ENCODE measurements at places on chromosomes 6 and 20.

DNA sequence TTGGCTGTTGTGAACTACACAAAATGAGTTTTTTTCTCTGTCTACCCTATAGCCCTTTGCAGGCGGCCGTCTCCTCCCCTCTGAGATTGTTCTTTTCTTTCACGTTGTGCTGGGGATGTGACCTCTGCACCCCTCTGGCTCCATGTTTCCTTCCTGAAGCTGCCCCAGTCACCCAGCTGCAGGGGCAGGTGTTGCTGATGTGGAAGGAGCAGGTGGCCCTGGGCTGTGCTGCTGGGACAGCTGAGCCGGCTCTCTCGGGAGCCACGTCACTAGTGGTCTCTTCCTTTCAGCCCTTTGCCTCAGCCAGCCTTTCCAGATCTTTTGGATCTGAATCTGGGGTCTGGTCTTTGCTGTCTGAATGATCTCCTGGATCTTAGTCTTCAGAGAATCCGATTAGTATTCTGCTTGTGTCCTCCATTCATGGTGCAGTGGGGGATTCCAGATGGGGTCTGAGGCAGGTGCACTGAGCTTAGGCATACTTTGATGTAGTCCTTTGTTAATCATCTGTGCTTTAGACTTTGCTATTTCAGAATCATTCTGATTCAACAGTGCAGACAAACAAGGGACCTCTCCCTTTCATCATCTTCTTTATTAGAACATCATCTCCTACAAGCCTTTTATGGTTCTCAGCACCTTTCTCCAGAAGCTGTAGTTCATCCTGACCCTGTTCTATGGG, 31.4 kb downstream of the TMEM181 start:
- no peak for DNase-seq

DNA sequence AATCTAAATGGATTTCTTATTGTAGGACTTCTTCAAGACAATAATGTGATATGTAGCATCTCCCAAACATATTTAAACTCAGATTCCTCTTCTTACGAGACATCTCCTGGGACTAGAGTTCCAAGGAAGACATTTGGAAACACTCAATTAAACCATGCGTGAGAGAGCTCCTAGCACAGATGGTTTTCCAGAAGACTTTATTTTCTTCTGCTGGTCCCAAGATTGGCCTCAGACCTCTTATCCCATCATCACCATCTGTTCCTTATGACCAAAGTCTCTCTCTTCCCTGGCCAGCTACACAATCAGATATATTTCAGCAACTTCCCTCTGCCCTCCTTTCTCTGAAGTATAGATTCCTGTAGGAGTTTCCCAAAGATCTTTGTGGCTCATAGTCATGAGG, 93.2 kb upstream of the JARID2 start:
- DNase-seq = no peak

- no peak for DNase-seq
Measured at GRCh38 chr20:18922898-18923297, 109.3 kb downstream of the SCP2D1 start.

GRCh38 chr6:134814076-134814695, 135.7 kb downstream of the ALDH8A1 start:
- DNase-seq = peak; percentile 19

DNA sequence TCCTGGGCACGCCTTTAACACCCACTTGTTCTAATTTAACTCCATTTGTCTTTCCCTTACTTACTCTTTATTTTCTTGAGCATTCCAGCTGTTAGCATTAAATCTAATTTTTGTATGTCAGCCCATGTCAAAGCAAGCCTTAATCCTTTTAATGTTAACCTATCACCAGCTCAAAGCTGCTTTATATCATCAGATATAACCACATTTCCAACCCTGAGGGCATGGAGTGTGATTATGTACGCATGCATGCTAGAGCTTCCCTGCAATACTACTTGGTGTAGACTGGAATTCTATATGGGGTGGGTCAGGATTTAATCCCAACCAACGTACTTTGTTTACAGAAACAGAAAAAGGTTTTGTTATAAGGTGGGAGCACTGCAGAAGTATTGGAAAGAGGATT, 139.4 kb upstream of the HMGN3 start:
- DNase-seq = no peak

- DNase-seq = no peak
Measured at GRCh38 chr20:38205001-38205400, 39.9 kb upstream of the TGM2 start.

DNA sequence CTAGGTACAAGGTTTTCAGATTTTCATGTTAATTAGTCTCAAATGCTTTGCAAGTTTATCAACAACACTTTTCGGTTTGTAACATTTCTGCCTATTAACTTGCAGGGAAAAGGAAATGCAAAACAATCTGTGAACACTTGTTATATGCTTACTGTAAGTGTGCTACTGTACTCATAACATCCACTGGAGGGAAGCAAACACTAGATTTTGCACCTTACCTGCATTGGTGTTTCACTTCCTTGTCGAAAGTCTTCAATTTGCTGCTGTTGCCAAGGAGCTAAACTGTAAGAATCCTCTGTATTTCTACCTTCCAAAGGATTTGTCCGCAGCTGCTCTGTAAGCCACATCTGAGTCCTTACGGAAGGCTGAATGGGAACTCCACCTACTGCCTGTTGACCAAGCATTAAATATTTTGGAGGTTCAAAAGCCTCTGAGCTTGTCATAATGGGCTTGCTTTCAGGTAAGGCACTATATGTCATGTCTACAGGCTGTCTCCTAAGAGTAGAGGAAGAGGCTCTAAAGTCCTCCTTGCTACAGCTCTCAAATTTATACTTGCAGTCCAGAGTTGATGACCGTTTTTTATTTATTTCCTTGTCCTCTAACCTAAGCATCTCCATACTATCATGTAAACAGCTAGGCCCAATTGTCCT, 17.3 kb downstream of the PLN start:
- peak; percentile 69 for DNase-seq

DNA sequence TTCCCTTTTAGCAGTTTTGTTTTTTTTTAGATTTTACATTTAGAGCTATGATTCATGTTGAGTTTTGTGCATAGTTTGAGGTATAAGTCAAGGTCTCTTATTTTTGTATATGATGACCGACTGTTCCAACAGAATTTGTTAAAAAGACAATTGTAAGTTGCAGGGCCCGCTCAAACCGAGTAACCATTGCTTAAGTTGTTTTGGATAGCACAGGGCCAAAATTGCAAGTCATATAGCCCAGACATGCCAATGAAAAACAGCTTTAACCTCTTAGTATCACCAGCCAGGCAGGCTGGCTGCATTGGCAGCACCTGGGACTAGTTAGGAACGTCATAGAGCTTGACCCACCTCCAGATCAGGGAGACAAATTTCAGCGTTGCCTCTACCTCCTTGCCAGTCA, 47.3 kb downstream of the PFDN4 start:
- DNase-seq = no peak

- no peak for DNase-seq
Measured at GRCh38 chr6:2875359-2876191, 27.5 kb downstream of the SERPINB9 start.

GRCh38 chr6:37503309-37503965, 3.7 kb upstream of the CCDC167 start:
- DNase-seq = no peak

DNA sequence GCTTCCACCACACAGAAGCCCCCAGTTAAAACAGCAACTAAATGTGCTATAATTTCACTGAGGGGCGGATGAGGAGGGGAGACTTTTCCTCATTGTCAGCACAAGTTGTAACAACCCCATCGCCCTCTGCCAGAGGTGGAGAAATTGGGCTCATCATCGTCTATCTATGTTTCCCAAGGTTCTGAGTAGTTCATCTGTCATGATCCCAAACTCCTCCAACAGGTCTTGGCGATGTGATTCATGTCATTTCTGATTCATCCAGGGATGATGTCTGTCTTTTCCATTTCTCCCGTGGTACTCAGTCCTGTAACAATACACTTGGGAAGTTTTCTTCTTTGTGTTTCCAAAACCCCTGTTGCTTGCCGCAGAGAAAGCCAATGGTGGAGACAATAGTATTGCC, 51.0 kb downstream of the TFAP2A start:
- no peak for DNase-seq

GRCh38 chr6:81476881-81477280, 275.6 kb downstream of the TENT5A start:
- DNase-seq = no peak

GRCh38 chr20:31274441-31274840, 17.0 kb downstream of the DEFB115 start:
- DNase-seq = no peak

- DNase-seq = no peak
Measured at GRCh38 chr20:59221707-59222252, 58.2 kb downstream of the ZNF831 start.

DNA sequence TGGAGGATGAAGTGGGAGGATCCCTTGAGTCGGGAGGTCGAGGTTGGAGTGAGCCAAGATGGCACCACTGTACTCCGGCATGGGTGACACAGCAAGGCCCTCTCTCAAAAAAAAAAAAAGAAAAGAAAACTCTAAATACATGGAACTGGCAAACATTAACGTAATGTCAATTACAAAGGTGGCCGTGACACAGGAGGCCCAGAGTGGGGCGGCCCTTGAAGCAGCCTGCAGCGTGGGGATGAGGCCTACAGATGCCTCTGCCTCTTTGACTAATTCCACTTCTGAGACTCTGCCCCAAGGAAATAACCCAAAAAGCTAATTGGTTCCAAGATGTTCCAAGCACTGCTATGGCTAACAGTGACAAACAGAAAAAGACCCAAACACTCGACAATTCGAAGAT, 21.2 kb downstream of the ZBTB46 start:
- DNase-seq = no peak

- no peak for DNase-seq
Measured at GRCh38 chr6:145263778-145264211, 471.5 kb downstream of the EPM2A start.

- DNase-seq = no peak
Measured at GRCh38 chr6:131979515-131980337, 28.6 kb upstream of the CCN2 start.

GRCh38 chr20:23588434-23589403, 17.0 kb downstream of the CST9 start:
- no peak for DNase-seq

DNA sequence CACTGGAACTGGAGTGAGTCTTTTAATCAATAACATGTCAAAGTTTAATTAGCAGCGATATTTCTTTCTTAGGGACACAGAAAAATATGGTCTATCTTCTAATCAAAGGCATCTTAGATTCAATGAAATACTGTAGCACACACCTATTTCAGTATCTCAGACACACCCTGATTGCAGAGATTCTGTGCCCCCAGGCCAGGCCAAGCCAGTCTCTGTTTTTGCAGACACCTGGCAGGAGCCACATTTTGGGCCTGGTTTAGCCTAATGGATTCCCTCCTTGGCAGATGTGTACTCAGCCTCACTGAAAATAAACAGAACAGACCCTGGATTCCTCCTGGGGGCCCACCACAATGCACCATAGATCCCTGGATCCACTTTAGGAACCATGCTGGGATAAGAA, 74.8 kb downstream of the LRFN2 start:
- DNase-seq = no peak

DNA sequence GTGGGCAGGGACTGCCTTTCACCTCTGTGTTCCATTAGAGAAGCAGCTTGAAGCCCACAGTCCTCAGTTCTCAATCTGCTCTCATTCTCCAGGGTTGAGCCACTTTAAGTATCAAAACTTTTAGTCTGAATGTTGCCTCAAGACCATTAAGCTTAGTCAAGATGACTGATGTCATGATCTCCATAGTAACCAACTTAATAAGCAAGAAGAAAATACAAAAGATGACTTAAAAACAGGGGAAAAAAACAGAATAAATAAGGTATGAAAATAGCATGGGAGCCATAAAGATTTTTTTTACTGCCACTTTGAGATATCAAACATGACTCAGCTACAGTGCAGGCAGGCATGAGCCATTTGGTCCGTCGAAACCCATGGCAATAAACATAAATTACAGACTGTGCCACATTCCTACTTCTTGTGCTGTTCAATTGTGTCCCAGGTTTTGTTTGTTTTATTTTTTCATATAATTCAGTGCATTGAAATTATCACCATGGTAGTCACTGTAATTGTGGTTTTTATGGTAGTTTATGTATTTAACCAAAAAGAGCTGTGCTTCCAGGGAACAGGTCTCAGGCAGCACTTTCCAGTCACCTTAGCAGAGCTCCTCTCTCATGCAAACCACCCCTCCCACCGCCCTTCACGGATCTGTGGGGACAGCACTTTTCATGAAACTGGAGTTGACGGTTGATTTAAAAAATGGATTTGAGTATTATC, 156.5 kb upstream of the INSM1 start:
- no peak for DNase-seq

- DNase-seq = no peak
Measured at GRCh38 chr6:142637624-142638351, 307.2 kb downstream of the HIVEP2 start.

- DNase-seq = no peak
Measured at GRCh38 chr6:55678330-55679224, 99.6 kb upstream of the HMGCLL1 start.

DNA sequence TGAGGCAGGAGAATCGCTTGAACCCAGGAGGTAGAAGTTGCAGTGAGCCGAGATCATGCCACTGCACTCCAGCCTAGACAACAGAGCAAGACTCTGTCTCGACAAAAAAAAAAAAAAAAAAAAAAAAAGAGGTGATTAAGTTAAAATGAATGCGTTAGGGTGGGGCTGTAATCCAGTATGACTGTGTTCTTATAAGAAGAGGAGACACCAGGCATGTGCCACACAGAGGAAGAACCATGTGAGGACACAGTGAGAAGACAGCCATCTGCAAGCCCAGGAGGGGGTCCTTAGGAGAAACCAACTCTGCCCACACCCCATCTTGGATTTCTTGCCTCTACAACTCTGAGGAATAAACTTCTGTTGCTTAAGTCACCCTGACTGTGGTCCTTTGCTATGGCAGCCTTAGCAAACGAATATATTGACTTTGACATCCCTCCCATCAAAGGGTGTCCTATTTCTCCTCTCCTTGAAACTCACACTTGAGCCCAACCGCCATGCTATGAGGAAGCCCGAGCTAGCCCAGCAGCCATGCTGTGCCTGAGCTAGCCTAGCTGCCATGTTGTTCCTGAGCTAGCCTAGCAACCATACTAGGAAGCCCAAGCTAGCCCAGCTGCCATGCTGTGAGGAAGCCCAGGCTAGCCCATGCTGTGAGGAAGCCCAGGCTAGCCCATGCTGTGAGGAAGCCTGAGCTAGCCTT, 15.8 kb upstream of the PPP1R16B start:
- DNase-seq = peak; percentile 59

GRCh38 chr20:51111290-51111689, 88.4 kb upstream of the KCNG1 start:
- no peak for DNase-seq
